CD8-positive, alpha-beta T cell (primary cell): ENCODE measurements at places on chromosomes 7 and 10.

DNA sequence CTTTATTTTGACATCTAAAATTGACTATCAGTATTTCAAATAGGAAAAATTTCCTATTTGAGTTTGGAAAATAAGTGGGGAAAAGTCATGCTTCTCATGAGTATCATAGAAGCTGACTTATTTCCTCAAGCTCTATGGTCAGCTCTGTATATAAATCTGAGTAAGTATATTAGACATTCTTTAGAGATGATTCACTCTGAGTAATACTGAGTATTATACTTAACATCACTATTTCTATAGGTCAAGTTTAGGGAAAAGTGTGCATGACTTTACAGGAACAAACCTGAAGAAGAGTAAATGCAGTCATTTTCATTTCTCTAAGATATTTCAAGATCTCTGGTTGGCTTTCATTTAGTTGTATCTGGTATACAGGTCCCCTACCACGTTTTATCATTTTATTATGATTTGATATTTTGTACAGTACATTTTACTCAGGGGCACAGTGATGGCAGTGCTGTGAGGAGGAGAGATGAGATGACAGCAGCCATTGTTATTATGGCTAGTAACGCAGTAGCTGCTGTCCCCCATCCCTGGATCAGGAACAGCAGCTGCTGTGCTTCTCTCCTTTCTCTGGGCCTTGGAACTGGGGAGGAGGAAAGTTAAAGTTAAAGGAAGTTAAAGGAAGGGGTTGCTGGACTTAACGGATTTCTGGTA lies 15.2 kb downstream of the SND1 start:
- no peak for DNase-seq

DNA sequence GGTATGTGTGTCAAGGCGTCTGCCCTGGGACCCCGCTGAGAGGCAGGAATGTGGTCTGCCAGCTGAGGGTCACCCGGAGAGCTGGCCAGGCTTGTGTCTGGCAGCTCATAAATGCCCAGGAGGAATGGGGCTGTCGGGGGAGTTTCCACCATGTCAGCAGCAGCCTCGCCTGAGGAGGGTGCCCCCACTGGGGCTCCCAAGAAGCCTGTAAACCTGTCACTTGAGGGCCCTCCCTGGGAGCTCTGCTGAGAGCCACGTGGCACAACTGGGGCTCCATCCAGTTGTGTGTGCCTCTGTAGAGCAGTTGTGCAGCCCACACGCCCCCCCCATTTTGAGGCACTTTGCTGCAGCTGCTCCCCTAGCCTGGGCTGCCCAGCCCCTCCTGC lies 70.6 kb downstream of the NEURL1 start:
- no peak for DNase-seq

DNA sequence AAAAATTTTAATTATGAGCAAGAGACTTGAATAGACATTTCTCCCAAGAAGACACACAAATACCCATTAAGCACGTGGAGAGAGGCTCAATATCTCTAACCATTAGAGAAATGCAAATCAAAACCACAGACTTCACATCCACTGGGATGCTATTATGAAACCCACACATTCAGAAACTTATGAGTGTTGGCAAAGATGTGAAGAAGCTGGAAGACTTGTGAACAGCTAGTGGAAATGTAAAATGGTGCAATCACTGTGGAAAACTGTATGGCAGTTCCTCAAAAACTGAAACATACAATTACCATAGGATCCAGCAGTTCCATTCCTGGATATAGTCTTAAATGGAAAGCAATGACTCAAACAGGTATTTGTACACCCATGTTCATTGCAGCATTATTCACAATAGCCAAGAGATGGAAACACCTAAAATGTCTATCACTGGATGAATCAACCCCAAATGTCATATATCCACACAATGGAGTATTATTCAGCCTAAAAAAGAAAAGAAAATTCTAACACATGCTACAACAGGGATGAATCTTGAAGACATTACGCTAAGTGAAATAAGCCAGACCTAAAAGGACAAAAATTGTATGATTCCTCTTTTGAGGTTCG lies 53.5 kb upstream of the FRMD4A start:
- no peak for DNase-seq

GRCh38 chr10:124508070-124508667 lies 46.5 kb downstream of the LHPP start:
- no peak for DNase-seq

DNA sequence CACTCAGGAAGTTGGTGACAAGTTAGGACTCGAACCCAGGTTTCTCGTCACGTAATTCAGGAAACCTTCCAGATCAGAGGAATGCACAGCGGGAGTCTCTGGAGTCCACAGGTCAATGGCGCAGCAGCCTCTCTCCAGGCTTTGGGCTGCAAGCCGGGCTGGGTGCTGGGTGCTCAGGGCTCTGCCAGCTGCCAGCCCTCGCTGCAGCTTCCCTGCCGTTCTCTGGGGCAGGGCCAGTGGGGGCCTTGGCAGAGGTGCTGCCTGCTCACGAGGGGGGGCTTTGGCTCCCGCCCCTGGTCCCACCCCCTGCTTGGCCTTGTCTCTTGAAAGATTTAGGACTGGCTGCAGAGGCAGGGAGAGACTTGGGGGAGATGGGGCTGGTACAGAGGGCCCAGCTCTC lies at the start of gene TACR2:
Gene TACR2, minus strand, starts transcription at position 224 of the 400 bp plus-strand sequence. CDS start 595 bp downstream, outside the sequence.
- no peak for DNase-seq
